ENCODE measurements at places on chromosomes 7 and 10.

GRCh38 chr7:76202666-76203030 lies 952 bp downstream of the SRRM3 start:
- DNase-seq = no peak

- DNase-seq = peak; percentile 36
These were observed 4.0 kb upstream of the SVOPL start for GRCh38 chr7:138705167-138705566.

DNA sequence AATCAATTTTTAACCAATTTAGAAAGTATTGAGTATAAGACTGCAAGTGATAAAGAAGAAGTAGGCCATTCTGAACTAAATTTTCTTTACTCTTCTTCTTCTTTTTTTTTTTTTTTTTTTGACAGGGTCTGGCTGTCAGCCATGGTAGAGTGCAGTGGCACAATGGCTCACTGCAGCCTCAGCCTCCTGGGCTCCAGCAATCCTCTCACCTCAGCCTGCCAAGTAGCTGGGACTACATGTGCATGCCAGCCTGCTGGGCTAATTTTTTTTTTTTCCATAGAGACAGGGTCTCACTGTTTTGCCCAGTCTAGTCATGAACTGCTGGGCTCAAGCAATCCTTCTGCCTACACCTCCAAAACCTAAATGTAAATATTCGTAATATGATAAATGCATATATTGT lies 63.2 kb downstream of the DGKB start:
- no peak for DNase-seq

DNA sequence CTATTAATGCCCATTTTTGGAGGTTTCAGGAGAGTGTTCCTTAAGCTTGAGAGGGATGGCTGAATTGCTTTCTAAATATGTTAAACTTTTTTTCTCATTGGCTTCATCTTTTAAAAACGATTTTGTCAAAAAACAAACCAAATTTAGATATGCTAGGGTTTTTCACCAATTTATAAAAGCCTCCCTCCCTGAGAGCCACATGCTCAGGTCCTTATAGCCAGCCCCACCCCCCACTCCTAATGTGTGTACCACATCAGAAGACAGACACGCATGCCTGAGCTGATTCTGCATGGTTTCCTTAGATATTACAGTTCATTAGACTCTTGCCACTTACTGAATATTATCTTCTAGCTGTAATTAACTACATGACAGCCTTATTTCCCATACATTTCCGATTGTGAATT lies 2.0 kb downstream of the CUL1 start:
- peak; percentile 39 for DNase-seq

DNA sequence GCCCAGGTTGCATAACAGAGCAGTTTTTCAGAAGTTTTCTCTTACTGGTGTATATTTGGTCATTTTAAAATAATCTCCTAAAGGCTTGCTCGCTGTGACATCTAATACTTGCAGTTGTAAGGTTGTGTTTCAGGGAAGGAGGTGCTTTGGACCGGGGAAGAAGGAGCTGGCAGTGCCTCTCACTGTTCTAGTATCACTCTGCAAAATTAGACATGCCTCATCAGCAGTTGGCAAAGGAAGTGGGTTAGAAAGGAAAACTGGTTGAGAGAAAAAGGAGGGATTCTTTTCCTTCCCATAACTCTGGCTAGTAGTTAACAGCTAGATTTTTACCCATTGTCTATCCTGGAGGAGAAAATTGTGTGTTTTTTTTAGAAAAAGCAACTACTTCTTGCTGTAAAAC lies 34.8 kb downstream of the CUL1 start:
- no peak for DNase-seq

GRCh38 chr7:75536491-75536890 lies 44.4 kb downstream of the SPDYE5 start:
- DNase-seq = no peak

- DNase-seq = no peak
These were observed 284.5 kb downstream of the CELF2 start for GRCh38 chr10:11302181-11302580.

DNA sequence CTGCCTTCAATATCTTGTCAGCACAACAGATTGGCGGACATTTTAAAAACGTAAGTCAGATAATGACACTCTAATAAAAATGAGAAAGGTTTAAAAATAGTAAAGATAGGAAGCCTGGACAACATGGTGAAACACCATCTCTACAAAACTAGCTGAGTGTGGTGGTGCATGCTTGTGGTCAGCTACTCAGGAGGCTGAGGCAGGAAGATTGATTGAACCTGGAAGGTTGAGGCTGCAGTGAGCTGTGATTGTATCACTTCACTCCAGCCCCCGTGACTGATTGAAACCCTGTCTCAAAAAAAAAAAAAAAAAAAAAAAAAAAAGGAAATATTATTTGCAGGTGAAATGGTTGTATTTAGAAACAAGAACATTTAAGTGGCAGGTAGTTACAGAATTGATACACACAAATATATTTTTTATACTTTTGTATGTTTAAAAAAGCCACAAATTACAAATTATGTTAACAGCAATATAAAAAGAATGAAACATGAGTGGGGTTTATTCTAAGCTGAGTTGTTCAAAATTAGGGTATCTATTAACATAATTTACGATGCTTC lies 141.9 kb downstream of the ADK start:
- DNase-seq = peak; percentile 54

DNA sequence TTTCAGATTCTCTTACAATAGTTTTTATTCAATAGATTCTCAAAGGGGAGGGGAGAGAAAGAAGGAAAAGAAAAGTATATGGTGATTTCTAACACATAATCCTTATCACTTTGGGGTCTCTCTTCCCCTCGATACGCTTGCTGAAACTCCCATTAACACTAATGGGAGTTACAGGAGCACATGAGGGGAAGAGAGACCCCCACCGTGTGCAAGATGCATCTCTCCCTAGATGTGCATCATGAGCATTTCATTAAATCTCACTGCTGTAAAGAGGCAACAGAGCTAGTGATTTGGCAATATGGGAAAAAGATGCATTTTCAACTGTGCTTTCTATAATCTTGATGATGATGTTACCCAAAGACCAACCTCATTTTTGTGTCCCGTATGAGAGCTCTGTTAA lies 177.4 kb downstream of the SKAP2 start:
- no peak for DNase-seq

- no peak for DNase-seq
These were observed 415.5 kb upstream of the COBL start for GRCh38 chr7:51732116-51732515.

DNA sequence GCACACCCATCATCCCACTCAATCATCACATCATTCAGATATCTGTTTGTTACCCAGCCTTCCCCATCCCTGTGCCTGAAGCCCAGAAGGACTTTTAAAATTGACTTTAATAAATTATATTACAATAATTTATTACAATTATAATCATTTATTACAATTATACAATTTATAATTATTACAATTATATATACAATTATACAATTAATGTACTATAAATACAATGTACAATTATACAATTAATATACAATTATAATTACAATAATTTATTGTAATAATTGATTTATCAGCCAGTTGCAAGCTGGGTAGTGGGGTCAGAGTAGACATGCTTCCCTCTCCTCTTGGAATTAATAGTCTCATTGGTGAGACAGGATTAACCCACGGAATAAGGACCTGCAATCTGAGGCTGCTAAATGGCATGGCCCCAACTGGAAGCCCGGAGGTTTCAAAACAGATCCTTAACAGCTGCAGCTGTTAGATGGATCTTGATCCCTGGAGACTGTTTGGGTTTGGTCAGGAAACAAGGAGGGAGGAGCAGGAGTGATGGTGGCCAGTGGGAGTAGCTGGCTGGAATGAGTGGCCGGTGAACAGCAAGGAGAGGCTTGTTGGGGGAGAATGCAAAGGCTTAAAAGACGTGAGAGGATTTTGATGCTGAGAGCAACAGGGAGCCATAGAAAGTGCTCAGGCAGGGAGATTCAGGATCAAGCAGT lies 402.8 kb upstream of the PODXL start:
- no peak for DNase-seq

Data from bronchial epithelial cell (primary cell).